ENCODE measurements at places on chromosomes 4 and X.

GRCh38 chr4:76354517-76355473 is 48.3 kb downstream of the STBD1 start:
- DNase-seq: no peak

DNA sequence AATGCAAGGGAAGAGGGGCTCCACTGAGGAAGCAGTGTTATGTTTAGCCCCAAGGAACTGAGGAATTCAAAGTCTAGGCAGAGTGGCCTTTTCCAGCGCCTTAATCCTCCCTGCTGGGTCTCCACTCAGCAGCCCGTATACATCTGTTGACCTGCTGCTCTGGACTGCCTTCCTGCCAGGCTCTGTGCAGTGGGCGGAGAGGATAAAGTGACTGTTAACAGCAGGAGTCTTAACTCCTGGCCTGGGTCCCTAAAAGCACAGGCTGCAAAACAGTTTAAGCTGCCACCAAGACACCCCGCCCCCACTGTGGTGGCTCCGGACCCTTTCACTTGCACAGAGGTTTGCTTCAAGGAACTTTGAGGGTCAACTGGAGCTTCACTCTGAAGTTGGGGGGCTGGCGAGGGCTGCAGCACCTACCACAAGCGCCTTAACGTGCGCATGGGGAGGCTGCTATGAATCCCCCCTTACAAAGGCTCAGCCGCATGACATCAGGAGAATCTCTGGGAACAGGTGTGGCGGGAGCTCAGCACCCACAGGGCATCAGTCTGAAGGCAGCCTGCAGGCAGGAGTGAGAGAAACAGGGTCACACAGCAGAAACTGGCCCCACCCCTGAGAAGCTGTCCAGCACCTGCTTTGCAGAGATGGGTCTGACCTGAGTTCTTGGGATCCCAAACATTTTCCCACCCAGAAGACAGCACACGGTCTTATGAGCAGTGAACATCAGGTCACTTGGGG is 358.2 kb upstream of the GATB start:
- DNase-seq: no peak

DNA sequence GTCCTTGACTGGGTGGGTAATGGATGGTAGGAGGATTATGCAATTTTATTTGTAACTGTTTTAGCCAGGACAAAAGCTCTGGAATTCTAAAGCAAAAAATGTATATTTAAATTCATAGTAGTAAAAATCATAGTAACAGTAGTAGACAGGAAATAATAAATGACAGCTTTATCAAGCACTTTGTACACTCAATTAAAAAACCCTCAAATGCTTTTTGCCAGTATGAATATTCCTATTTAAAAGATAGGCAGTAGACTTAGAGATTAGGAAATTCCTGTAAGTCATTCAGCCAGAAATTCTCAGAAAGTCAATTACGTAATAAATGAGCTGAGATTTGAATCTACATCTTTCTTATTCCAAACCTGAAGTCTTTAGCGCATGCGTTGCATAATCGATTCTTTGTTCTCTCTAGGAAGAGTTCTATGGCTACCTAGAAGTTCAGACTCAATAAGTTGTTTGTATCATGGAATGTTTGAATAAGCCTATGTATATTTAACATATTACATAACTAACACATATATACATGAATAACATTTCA is 2.5 kb downstream of the AADAT start:
- no peak for DNase-seq

- no peak for DNase-seq
Observed at GRCh38 chrX:112761242-112762207, 79.1 kb downstream of the AMOT start.

- no peak for DNase-seq
Observed at GRCh38 chr4:183469936-183470335, 25.5 kb downstream of the CDKN2AIP start.

GRCh38 chr4:65943076-65943475 is 272.8 kb upstream of the EPHA5 start:
- DNase-seq: no peak

Measured in fibroblast of the conjunctiva (primary cell).